Upper lobe of left lung (tissue), 6 donors: ENCODE measurements at places on chromosomes 12 and 14. TPM values are rescaled to one million over a fixed set of nuclear protein-coding genes. Genes with fewer than 3 reads are reported as not detected.

- no peaks in the 10 kb centered on the region for H3K36me3 ChIP-seq
- no peaks in the 10 kb centered on the region for H3K4me1 ChIP-seq
- no peak overlapping the region for H3K27ac ChIP-seq
- H3K27me3 ChIP-seq: no peaks in the 10 kb centered on the region
- DNase-seq: no peak
Measured at GRCh38 chr12:21913823-21914222, 27.4 kb downstream of the ABCC9 start.

DNA sequence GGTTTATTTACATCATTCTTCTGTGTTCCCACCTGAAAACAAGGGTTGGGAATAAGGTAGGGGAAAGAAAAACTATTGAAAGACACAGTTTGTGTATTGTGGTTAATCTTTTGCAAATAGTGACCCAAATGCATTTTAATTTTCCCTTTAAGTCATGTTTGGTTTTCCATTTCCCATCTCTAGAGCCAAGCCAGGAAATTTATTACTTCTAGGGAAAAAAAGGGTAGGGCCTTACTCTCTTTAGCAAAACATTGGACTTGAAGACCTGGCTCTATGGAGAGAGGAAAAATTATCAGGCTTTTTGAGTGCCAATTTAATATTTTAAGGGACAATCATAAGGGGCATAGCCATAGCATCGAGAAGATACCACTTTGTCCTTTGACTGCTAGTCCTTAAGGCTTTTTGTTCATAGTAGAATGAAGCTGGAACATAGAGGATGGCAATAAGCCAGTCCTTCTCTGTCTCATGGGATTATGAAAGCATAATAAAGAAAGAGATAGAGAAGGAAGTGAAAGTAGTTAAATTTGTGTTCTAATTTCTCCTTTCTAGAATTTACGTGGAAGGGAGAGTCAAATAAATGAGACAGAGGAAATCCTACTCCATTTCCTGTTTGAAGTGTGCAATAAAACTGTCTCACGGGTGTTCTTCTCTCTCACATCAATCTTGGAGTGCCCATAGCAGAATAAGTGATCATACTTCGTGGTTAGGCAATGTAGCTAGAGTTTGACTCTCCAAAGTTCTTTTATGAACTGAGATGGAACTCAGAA is 50.9 kb upstream of the PPFIA2 start:
- no peaks in the 10 kb centered on the region for H3K27me3 ChIP-seq
- H3K27ac ChIP-seq: no peak overlapping the region
- no peaks in the 10 kb centered on the region for H3K4me1 ChIP-seq
- DNase-seq: no peak
- no peak overlapping the region for H3K4me3 ChIP-seq

GRCh38 chr14:89279649-89280232 is 137.3 kb downstream of the FOXN3 start:
- no peaks in the 10 kb centered on the region for H3K36me3 ChIP-seq
- H3K27me3 ChIP-seq: no peaks in the 10 kb centered on the region
- H3K27ac ChIP-seq: peak overlapping the region; percentile 16
- no peak for DNase-seq
- no peaks in the 10 kb centered on the region for H3K4me1 ChIP-seq

GRCh38 chr12:124633365-124634362 is 66.3 kb upstream of the NCOR2 start:
- peaks cover 6% of the 10 kb centered on the region for H3K4me1 ChIP-seq
- H3K27ac ChIP-seq: no peak overlapping the region

DNA sequence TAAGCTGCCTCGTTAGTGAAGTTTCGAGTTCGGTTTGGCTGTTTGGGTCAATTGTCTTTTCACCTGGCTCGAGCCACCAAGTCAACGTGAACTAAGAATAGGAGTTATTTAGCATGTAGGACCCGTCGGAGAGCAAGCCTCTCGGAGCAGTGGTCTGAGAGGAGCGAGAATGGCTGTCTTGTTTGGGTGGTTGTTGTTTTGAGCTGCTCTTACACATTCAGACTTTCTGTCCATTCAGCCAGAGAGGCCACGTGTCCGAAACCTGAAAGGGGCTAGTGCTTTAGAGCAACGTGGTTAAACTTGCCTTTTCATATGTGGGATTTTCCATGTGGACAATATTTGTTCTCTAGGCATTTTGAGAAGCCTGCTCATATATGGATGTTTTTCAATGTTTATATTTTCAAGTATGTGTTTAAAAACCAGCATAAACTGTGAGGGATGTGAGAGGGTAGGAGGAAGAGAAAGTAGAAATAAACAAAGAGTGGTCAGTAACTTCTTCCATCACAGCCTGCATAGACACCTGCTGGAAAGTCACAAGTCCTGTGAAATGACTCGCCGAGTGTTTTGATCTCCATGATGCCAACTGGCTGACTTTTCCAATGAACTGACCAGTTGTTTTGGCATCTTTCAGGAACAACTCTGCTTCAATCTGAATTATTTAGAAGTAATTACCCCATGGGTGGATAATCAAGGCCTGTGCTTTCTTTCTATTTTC is 221.0 kb downstream of the ASCL1 start:
- no peak overlapping the region for H3K4me3 ChIP-seq
- no peak overlapping the region for H3K27ac ChIP-seq
- DNase-seq: no peak
- H3K27me3 ChIP-seq: no peaks in the 10 kb centered on the region

- H3K4me1 ChIP-seq: no peaks in the 10 kb centered on the region
- no peak for DNase-seq
- no peak overlapping the region for H3K4me3 ChIP-seq
- H3K27me3 ChIP-seq: no peaks in the 10 kb centered on the region
- H3K27ac ChIP-seq: no peak overlapping the region
Measured at GRCh38 chr12:127640181-127640886, 626.6 kb upstream of the TMEM132C start.

DNA sequence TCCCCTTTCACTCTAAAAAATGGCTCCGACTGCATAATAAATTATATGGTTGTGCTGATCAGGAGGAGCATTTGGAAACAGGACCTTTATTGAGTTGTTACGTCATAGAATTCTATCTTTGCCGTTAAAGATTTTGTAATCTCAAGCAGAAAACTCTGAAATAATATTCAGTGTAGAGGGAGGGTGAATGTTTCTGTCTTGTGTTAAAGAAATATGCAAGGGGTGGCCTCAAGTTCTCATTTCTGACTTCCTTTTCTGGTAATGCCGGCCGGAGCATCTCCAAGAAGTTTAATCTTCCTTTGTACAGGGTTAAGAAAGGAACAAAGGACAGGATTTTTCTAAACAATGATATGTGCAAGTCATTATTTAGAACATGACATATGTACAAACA is 165.1 kb downstream of the SLC38A4 start:
- H3K36me3 ChIP-seq: no peaks in the 10 kb centered on the region
- no peaks in the 10 kb centered on the region for H3K27me3 ChIP-seq
- H3K27ac ChIP-seq: peak overlapping the region; percentile 44
- no peak overlapping the region for H3K4me3 ChIP-seq

CSRNP2 gene
- 28.3 TPM for total RNA-seq

GRCh38 chr12:59046763-59047534 is 126.6 kb upstream of the LRIG3 start:
- no peaks in the 10 kb centered on the region for H3K36me3 ChIP-seq
- no peak overlapping the region for H3K27ac ChIP-seq
- H3K4me1 ChIP-seq: peaks cover 2% of the 10 kb centered on the region
- no peaks in the 10 kb centered on the region for H3K27me3 ChIP-seq

GRCh38 chr14:58824106-58824505 is 186.3 kb downstream of the DACT1 start:
- no peaks in the 10 kb centered on the region for H3K4me1 ChIP-seq
- no peaks in the 10 kb centered on the region for H3K27me3 ChIP-seq
- no peak overlapping the region for H3K4me3 ChIP-seq
- H3K27ac ChIP-seq: no peak overlapping the region
- no peak for DNase-seq

GRCh38 chr12:34298971-34299801 is 276.9 kb downstream of the ALG10 start:
- no peaks in the 10 kb centered on the region for H3K27me3 ChIP-seq
- no peak for DNase-seq
- no peaks in the 10 kb centered on the region for H3K36me3 ChIP-seq

GRCh38 chr14:75064205-75064567 is 362 bp upstream of the ACYP1 start:
- peak overlapping the region; percentile 85 for H3K27ac ChIP-seq
- no peaks in the 10 kb centered on the region for H3K27me3 ChIP-seq
- H3K4me3 ChIP-seq: peak overlapping the region; percentile 92

GRCh38 chr14:88631091-88631490 is 68.3 kb downstream of the ZC3H14 start:
- H3K4me3 ChIP-seq: no peak overlapping the region
- H3K27ac ChIP-seq: no peak overlapping the region
- no peak for DNase-seq
- no peaks in the 10 kb centered on the region for H3K27me3 ChIP-seq

GRCh38 chr12:7108796-7109571 is at the start of gene C1RL:
TSS of gene C1RL (minus strand) at chr12:7109214. CDS start at chr12:7109180, 34 bp downstream.
- H3K27me3 ChIP-seq: no peaks in the 10 kb centered on the region
- peak within 1 kb of the TSS; percentile 57 for H3K4me3 ChIP-seq
- peaks cover 5% of the 10 kb centered on the region for H3K36me3 ChIP-seq
- H3K27ac ChIP-seq: peak within 1 kb of the TSS; percentile 96

DNA sequence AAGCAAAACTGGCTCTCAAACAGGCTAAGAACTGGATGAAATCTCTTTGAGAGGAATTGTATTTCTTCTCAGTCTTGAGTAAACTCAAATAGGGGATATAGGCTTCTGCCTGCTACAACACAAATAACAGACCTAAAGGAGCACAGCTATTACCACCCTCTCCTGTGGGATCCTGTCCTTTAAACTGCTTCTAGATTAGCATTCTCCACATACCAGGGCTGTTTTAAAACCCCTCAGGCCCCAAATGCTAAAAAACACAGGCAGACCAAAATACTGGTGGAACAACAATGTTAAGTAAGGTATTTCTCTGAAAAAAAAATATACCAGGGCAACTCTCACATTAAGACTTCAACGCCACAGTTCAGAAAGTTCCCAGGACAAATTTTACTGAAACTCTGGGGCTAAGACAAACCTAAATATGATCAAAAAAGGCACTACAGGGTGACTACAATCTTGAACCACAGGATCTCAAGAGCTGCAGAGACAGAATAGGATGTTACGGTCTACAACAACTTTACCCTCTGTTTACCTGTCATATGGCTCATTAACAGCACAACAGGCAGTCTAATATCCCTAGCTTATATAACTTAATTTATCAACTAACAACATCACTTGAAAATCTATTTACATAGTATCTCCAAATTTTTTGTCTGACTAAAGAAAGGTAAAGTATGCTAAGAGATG is 7.2 kb downstream of the CPNE8 start:
- no peak overlapping the region for H3K4me3 ChIP-seq
- H3K27me3 ChIP-seq: no peaks in the 10 kb centered on the region
- peak overlapping the region; percentile 4 for H3K27ac ChIP-seq
- peaks cover 9% of the 10 kb centered on the region for H3K4me1 ChIP-seq
